Caki2 (cell line): ENCODE measurements at places on chromosomes 16 and 17.
A peak's percentile ranks its signal among the peaks of the same experiment; 100 is the strongest.

GRCh38 chr16:48547530-48547929, 62.5 kb downstream of the N4BP1 start:
- no peak for DNase-seq

DNA sequence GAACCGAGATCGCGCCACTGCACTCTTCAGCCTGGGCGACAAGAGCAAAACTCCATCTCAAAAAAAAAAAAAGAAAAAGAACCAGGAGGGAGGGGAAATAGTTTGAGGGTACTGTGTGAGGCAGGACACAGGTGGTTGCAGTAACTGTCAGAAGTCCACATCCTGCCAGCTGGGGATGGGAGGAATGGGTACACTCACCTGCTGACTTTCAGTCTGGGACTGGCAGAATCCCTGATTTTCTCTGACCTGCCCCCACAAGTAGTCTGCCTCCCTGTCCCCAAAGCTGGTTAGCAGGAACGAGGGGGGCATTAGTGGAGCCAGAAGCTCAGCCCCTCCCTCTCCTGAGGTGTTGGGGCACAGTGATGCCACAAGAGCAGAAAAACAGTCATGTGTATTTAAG, 7.1 kb upstream of the ARL5C start:
- DNase-seq = no peak

GRCh38 chr16:75111514-75111940, 5.1 kb downstream of the LDHD start:
- no peak for DNase-seq

DNA sequence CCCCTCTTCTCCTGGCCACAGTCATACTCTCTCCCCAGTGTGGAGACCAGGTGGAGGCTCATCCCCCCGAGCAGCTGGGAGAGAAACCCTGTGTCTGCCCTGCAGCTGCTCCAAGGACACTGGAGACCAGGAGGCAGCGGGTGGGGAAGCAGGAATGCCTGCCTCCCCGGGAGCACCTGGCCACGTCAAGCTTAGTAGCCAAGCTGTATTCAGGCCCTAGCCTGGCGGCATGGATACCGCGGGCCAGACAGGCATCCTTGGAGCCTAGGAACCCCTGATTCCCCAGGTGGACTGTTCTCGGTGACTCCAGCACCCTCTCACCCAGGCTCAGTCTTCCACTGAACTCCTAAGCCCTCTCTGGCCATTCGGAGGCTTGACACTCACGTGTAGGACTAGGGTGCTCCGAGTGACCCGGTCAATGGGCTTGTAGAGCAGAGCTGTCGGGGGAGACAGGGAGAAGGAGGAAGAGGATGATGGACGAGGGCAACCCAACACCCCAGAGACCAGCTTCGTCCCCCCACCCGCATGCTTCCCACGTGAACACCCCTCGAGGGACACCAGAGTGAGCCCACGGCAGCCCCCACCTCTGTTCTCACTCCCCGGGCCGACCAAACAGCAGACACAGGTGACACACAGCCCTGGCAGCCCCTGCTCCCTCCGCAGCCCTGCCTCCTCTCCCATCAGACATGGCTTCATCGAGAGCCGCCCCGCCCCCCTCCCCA, 76.5 kb downstream of the TIMM22 start:
- DNase-seq = no peak

GRCh38 chr16:12268606-12269005, 292.1 kb downstream of the SNX29 start:
- no peak for DNase-seq

DNA sequence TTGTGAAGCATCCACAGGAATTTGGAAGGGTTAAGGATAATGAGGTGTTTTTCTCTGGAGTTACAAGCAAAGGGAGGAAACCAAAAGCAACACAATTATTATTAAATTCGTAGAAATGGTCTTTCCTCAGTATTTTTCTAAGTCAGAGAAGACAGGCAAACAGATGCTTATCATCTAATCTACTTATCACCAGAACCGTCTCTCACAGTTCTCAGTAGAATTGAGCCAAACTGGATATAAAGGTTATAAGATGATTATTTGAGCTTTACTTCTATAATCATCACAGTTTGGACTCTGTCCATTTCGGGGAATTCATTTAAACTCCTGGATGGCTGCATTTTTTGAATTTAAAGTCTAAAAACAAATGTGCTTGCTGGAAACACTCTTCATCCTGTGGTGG, 245.0 kb downstream of the KCNJ2 start:
- no peak for DNase-seq

- DNase-seq = no peak
Observed at GRCh38 chr17:40497695-40498094, 3.7 kb downstream of the TNS4 start.

DNA sequence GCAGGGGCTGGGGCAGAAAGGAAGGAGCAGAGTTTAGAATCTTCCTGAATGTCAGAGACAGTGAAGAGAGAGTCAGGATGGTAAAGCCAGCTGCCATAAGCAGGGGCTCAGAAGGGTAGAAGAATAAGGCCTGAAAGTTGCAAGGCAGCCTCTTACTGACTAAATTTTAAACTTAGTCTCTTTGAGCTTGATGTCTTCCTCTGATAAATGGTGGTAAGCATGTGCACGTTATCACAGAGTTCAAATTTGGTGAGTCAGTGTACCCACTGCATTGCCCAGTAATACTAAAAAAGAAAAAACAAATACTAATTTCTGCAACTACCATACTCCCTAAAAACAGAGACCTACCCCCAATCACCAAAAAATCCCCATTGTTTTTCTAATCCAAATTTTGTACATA, 45.2 kb downstream of the SIAH1 start:
- no peak for DNase-seq

- DNase-seq = no peak
Observed at GRCh38 chr17:39096508-39097149, 54.8 kb downstream of the PLXDC1 start.

DNA sequence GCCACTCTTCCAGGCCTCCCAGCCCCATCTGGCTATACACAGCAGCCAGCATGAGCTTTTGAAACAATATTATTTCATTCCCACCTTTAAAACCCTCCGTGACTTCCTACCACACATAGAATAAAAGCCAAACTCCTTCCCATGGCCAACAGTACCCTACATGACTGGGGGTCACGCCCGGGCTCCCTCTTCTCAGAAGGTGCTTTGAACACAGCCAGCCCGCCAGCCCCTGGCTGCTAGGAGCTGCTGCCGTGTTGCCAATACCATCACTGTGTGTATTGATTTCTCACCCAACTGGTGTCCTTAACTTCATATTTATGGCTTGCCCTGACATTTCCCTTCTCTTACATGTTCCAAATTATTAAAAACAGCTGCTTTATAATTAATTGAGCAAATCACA, 111.2 kb downstream of the GNAO1 start:
- DNase-seq = no peak

- no peak for DNase-seq
Observed at GRCh38 chr17:72967277-72967970, 125.1 kb downstream of the SLC39A11 start.

- no peak for DNase-seq
Observed at GRCh38 chr17:65324611-65325342, 187.6 kb downstream of the RGS9 start.

DNA sequence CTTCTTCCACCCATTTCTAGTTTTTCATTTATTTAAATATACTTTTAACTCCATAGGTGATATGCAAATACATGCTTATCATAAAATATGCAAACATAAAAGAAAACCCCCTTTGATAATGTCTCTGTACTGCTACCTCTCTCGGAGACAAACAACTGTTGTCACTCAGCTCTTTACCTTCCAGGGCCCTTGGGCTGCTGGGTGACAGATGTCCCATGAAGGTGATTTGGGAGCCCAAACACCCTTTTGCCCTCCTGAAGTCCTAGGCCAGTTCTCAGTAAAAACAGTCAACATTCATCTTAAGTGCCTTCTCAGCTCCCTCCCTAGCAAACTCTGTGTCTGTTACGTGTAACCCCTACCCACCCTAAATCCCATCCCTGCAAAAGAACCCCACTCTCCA, 37.5 kb downstream of the CHD9 start:
- no peak for DNase-seq

DNA sequence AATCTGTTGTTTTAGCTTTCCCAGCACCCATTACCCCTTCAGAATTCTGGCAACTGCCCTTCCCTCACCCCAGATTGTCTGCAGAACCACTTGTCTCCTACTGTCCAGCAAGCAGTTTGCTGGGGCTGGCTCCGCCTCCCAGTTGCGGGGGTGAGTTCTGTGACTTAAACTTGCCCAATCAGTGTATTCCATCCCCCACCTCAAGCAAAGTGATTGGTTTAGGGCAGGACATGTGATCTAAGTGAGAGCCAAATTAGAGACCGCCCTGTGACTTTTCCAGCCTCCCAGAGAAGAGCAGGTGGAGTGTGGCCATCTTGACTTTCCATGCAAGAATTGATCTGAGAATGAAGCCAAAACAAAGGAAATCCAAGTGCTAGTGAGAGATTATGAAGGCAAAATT, 22.7 kb upstream of the SRCIN1 start:
- DNase-seq = peak; percentile 70

GRCh38 chr17:81222620-81222905, 202 bp downstream of the CEP131 start:
- no peak for DNase-seq

DNA sequence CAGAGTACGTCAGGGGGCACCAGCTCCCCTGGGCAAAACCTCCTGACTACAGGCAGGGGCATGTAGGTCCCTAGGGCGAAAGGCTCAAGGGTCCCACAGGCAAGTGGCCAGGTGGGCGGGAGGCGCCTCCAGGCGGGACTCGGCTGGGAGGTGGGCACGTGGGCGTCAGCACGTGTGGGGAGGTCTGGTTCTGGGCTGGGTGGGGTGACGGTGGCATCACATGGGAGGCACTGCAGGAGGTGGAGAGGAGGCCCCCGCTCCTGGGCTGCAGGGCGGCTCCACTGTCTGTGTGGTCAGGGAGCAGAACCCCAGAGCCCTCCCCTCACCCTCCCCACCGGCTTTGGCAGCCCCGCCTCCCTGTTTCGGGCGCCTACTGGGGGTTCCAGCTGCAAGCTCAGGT, 52.7 kb downstream of the ACTG1 start:
- no peak for DNase-seq

GRCh38 chr16:4976611-4977145, 18.5 kb downstream of the SEC14L5 start:
- DNase-seq = no peak

DNA sequence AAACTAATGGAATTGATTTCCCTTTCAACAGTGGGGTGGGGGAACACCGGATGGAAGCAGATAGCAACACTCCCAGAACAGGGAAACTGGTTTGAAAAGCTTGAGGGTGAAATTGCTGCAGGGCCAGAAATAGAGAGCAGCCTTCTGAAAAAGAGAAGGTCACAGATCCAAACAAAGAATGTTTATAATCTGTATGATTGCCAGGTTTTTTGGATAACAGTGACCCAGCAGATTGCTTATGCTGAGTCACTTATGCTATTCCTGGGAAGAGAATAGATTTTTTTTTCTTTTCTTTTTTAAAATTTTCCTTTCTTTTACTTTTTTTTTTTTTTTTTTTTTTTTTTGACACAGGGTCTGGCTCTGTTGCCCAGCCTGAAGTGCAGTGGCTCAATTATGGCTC, 641.3 kb downstream of the KCNJ2 start:
- no peak for DNase-seq

- no peak for DNase-seq
Observed at GRCh38 chr16:89999831-90000574, 19.3 kb downstream of the DBNDD1 start.

- no peak for DNase-seq
Observed at GRCh38 chr17:74455025-74455545, 11.3 kb upstream of the CD300A start.

DNA sequence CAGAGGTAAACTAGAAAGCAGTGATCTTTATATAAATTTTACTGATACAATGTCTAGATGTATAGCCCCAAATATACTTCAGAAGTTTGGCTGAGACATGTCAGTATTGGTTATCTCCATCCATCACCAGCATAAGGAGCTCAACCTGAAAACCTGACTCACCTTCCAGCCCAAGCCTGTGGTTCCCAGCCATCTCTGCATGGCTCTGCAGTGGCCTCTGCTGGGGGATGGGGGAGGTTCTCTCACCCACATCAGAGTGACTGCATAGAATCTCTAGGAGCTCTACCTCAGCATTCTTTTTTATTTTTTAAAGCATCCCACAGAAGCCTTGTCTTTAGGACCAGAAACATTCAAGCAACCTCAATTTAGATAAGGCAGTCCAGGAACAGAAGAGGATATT, 27.3 kb downstream of the USP7 start:
- peak; percentile 57 for DNase-seq

GRCh38 chr17:33980193-33980592, 274.9 kb upstream of the CCL2 start:
- no peak for DNase-seq

DNA sequence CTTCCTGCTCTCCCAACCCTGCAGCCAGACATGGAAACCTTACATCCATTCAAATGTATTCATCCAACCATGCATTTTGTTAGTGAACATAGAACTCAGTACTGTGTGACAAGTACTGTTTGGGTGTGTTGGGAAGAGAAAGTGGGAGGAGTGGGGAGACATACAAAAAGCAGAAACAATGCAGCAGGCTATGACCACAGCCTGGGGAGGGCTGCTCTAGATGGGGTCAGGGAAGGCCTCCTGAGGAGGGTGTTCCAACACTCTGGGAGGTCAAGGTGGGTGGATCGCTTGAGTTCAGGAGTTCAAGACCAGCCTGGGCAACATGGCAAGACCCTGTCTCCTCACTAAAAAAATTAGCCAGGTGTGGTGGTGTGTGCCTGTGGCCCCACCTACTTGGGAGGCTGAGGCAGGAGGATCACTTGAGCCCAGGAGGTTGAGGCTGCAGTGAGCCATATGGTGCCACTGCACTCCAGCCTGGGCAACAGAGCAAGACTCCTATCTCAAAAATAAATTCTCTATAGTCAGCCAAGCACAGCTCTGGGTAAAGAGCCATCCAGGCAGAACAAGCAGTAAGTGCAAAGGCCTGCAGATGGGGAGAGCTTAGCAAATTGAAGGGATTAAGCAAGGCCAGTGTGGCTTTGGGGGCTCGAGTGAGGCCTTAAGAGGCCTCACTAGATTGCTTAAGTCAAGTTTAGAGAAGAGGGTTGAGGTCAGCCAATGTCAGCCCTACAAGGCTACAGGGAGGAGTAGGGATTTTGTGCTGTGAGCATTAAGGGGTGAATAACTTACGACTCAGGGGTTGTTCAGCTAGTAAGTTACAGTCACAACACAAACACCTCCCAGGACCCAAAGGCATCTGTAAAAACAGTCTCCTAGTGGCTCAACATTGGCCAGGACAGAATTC, 5.5 kb downstream of the SLC13A2 start:
- DNase-seq = no peak

- no peak for DNase-seq
Observed at GRCh38 chr17:4033751-4034251, 69.6 kb upstream of the ATP2A3 start.

GRCh38 chr16:88941913-88942909, 34.8 kb downstream of the CBFA2T3 start:
- DNase-seq = no peak

GRCh38 chr17:49977463-49978389, 8.7 kb downstream of the DLX4 start:
- no peak for DNase-seq

DNA sequence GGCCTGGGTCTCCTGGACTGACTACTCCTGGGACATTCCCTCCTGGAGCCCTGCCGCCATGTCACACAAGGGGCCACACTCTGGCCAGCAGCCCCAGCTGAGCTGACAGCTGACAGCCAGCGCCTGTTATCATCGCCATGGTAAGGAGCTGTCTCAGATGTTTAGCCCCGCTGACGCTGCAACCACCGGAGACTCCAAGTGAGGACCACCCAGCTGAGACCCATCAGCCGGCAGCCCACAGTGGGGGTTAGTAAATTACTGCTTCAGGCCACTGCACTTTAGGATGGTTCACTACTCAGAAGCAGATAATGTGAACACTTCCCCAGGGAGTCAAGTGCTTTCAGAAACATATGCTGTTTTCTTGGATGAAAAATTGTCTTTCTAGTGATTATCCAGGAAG, 14.6 kb upstream of the SPHK1 start:
- no peak for DNase-seq

- peak; percentile 81 for DNase-seq
Observed at GRCh38 chr17:38879878-38880665, 10.2 kb downstream of the LASP1 start.
